ENCODE measurements at places on chromosomes 16 and 17.

DNA sequence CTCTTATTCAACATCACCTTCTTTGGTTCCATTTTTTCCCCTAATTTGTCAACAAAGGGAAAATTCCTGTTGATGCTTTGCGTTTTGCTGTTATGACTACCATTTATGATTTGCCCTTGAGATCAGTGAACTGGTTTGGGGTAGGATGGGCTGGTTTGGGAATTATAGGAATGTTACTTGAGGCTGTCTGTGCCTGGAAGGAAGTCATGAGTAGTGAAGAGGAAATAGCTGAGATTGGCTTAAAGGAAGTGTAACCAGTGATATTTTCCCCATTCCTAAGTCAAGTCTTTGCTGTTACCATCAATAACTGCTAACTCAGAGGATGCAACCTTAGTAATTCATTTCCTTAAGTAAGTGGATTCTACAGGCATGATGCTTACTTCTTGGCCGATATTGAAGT lies 179.2 kb downstream of the MAP2K6 start:
- DNase-seq = no peak

- no peak for DNase-seq
Measured at GRCh38 chr16:49081086-49081485, 200.6 kb downstream of the CBLN1 start.

DNA sequence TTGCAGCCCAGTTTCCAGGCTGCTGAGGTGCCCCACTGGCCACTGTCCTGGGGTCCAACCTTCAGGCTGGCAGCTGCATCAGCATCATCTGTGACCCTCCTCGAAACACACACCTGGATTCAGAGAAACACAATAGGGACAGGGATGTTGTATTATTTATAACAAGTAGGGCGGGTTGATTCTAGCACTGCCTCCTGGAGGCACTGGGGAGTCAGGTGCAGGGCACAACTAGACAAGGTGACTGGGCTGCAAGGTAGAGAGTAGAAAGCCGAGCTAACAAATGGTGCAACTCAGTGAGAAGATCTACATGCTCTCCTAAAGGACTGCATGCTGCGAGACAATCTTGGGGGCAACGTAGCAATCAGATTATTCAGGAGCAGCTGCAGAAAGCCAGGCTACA lies 317.3 kb downstream of the SLC39A11 start:
- DNase-seq = no peak

DNA sequence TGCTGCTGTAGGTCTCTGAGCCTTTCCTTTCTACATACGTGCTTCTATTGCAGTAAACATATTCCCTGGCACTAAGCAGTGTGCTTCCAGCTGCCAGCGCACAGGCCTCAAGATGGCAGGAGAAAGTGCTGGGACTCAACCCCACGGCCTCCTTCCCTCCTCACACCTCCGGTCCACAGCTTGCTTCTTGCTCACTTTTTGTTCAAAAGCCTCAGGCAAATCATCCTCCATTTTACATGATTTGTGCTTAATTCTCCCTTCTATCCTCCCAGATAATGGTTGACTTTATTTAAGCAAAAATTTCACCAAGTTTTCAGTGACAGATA lies 5.4 kb downstream of the CDK5R1 start:
- DNase-seq = no peak

GRCh38 chr17:312476-313148 lies 40.0 kb downstream of the RPH3AL start:
- no peak for DNase-seq

- DNase-seq = no peak
Measured at GRCh38 chr17:76678330-76678729, 32.4 kb downstream of the MXRA7 start.

GRCh38 chr17:8621585-8621984 lies 8.9 kb downstream of the MYH10 start:
- DNase-seq = no peak

- DNase-seq = no peak
Measured at GRCh38 chr16:31357324-31358109, 2.5 kb downstream of the ITGAX start.

- no peak for DNase-seq
Measured at GRCh38 chr17:76234354-76234679, 6.0 kb downstream of the RNF157 start.

DNA sequence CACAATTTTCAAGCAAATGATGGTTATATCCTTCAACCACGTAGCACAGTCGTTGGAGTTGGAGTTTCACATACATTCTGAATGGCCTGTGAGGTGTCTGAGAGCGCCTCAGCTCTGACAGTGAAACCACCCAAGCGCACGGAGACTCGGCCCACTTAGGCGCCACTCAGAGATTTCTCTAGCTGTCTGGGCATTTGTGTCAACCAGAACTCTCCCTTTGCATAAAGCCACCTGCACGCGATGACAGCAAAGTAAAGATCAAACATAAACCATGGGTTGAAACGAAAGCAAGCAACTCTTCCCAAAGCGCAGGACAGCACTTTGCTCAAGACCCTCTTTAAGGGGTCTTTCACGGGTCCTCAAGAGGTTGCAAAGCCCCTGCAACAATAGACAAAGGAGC lies 533 bp downstream of the SLC6A4 start:
- DNase-seq = no peak

DNA sequence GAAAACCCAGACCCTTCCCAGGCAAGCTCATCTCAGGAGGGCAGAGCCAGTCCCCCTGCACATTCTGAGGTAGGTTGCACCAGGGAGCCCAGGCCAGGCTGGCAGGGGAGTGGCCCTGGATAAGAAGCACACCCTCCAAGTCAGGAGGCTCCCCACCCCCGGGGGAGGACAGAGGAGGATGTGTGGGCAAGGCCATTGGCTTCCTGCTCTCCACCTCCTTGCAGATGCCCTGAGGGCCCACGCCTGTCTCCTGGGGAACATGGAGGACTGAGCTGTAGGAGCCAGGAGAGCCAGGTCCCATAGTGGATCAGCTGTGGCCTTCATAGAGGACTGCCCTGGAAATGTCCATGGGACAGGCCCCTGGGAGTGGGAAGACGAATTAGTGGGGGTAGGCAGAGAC lies 126.7 kb downstream of the IRF8 start:
- no peak for DNase-seq

GRCh38 chr16:16887193-16887592 lies 508.3 kb downstream of the NPIPA7 start:
- DNase-seq = no peak

- no peak for DNase-seq
Measured at GRCh38 chr17:83084621-83085056, 5.2 kb downstream of the METRNL start.

GRCh38 chr16:83807710-83808572 lies at the start of gene HSBP1:
Gene HSBP1, plus strand, starts transcription at chr16:83807978. Its CDS starts 99 bp downstream, at chr16:83808077.
- peak; percentile 94 for DNase-seq

DNA sequence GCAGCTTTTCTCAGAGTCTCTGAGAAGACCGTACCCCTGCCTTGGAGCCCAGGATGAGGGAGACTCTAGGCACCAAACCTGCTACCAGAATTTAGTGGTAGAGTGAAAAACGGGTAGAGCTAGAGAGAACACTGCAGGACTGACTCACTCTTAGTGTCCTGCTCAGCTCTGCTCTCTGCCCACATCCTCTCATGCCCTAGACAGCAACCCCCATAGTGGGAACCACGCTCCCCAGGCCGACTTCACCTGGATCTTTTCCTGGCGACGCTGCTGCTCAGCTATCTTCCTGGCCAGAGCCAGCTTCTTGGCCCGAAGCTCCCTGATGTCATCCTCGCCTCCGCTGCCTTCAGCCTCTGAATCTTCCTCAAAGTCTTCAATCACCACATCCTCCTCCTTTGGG lies 26.7 kb downstream of the HIC1 start:
- no peak for DNase-seq

DNA sequence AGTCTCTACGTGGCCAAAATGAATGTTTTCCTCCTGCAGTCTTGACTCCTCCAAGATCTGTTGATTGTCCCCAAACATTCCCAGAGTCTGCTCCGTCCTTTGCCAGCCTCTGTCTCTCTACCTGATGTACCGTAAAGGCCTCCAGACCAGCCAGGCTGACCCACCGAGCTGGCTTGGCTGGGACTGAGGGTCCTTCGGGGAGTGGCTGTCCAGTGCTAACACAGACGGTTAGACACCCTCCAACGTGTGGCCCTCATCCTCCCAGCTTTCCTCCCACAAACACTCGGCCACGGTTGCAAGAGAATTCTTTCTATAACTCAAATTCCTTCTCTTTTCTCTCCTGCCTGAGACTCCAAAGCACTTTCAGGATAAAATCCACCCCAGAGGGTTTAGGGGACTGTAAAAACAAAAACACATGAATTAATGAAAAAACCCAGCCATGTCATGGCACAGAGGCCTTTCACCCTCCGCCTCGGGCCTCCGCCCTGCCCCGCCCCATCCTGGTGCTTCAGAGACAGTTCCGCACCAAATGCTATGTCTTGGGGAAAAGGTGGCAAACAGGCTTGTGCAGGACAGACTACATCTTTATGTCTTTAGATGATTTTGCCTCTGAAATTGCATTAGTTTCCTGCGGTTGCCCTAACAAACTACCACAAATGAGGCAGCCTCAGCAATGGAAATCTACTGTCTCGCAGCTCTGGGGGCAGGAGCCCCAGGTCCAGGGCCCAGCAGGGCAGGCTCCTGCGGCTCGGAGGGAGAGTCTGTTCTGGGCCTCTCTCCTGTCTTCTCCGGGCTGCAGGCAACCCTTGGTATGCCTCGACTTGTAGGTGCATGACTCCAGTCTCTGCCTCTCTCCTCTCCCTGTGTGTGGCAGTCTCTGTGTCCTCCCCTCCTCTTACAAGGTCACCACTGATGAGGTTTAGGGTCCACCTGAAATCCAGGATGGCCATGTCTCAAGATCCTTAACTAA lies 72.5 kb upstream of the CBX4 start:
- DNase-seq = no peak

GRCh38 chr16:25018972-25019617 lies 3.9 kb upstream of the ARHGAP17 start:
- DNase-seq = no peak

DNA sequence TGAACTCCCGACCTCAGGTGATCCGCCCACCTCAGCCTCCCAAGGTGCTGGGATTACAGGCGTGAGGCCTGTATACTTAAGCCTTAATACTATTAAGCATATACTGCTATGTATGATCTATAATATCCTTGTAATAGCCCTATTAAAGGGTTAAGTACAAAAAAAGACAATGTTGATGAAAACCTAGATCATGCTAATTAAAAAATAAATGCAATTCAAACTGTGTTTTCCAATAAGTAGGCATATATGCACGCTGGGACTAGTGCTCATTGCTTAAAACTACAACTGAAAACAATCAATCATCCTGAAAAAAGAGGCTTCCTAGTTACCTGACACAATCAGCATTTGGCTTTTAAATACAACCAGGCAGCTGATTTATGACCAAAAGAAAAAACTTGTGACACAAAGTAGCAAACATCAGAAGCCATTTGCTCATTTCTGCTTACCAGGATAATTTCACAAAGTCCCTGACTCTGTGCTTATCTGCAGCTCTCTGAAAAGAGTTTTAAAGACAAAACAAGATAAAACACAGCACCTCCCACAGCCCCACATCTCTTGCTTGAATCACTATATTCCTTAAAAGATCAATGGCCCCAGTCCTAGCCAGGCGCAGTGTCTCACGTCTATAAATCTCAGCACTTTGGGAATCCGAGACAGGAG lies 11.1 kb downstream of the ZNF385C start:
- DNase-seq = no peak

DNA sequence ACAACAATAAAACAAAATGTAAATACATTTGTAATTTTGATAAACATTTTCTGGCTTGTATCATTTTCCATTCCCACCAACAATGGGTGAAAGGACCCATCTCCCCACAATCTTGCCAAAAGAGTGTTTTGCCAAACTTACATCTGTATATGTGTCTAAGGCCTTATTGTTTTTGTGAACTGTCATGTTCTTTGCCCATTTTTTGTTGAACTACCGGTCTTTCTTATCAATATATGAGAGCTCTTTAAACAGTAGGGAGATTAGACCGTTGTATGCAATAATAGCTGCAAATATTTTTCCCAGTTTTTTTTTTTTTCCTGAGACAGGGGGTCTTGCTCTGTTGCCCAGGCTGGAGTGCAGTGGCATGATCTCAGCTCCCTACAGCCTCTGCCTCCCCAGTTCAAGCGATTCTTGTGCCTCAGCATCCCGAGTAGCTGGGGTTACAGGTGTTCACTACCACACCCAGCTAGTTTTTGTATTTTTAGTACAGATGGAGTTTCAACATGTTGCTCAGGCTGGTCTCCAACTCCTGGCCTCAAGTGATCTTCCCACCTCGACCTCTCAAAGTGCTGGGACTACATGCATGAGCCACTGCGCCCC lies 9.6 kb upstream of the STX4 start:
- DNase-seq = no peak

- no peak for DNase-seq
Measured at GRCh38 chr17:48595278-48595999, 1.9 kb upstream of the HOXB5 start.

DNA sequence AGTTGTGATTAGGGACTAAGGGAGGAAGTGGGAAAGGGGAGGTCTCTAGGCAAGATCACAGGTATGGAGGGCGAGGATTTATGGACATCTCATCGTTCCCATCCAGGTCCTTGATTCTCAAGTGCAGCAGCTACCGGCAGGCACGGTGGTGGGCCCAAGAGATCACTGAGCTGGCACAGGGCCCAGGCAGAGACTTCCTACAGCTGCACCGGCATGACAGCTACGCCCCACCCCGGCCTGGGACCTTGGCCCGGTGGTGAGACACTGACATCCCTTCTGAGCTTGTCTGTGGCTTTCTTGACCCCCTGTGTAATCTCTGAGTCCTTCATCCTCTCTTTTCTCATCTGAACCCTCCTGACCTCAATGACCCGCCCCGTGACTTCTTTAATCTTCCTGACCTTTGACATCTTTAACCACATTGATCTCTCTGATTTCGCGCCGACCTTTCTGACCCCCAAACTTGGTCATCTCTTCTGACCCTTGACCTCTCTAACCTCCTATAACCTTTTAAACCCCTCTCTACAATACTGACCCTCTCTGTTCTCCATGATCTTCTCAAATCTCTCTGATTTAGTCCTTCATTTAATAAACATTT lies 3.8 kb downstream of the PLD2 start:
- no peak for DNase-seq

GRCh38 chr17:60356940-60357339 lies 35.0 kb downstream of the USP32 start:
- DNase-seq = no peak

DNA sequence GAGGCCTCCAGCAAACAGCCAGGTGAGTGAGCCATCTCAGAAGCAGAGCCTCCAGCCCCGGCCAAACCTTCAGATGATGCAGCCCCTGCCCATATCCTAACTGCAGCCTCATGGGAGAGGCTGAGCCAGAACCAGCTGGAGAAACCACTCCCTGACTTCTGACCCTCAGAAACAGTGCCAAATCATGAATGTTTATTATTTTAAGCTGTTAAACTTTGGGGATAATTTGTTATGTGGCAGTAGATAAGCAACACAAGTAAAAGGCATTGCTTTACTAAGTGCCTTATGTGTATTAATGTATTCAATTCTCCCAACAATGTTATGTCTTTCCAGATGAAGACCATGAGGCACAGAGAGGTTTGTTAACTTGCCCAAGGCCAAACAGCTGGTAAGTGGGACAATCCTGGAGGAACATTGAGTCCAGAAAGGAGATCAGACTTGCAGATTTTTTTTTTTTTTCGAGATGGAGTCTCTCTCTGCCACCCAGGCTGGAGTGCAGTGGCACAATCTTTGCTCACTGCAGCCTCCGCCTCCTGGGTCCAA lies 59.6 kb downstream of the SOCS1 start:
- DNase-seq = no peak

GRCh38 chr16:72470541-72470940 lies 298.6 kb upstream of the PMFBP1 start:
- no peak for DNase-seq

Measured in stimulated activated CD4-positive, alpha-beta T cell treated with anti-CD3 and anti-CD28 coated beads, Interleukin-2, amount 100 ng/mL, for 24 hours (primary cell).